ENCODE measurements at places on chromosomes 12 and 14.
A peak's percentile ranks its signal among the peaks of the same experiment; 100 is the strongest.

DNA sequence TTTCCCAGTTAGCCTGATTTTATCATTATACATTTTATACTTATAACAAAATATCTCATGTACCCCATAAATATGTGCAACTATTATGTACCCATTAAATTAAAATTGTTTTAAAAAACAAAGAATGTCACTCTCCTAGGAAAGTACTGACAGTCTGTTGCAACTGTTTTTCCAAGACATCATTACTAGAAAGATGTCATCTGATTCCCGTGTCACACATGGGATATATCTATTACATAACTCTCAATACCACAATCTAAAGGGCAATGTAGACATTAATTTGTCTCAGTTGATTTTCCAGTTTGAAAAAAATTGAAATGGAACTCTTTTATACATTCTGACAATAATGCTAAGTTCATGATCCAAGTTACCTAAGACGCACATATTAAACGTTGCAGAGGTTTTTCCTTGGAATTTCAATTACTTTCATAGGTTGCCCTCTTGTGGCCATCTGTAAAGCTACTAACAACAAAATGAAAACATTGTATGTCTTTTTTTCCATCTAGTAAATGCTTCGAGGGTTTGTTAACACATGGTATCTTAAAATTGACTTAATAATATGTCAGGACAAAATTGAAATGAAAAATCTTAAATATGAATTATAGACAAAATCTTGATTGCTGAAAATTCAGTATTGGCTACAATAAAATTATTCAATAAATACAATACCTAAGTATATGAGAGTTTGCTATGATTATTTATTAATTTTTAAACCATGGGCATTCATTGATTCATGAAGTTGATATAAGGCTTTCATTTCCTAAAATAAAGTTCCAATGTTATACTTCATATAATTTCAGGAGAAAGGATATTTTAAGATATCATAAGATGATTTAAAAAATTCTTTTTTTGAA lies 131.6 kb downstream of the PPFIA2 start:
- DNase-seq: no peak

DNA sequence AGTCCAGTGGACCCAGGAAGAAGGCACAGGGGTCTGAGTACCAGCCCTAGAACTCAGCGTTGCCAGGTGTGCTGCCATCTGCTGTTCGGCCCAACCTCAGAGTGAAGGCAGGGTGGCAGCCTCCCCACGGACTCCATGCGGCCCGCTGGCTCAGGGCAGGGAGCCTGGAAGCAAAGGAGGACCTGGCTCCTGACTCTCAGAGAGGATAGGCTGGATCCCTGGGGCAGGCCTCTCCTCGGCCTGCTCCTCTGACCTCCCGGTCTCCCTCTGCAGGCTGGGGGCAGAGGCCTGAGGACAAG lies 10.1 kb downstream of the MCRS1 start:
- no peak for DNase-seq

DNA sequence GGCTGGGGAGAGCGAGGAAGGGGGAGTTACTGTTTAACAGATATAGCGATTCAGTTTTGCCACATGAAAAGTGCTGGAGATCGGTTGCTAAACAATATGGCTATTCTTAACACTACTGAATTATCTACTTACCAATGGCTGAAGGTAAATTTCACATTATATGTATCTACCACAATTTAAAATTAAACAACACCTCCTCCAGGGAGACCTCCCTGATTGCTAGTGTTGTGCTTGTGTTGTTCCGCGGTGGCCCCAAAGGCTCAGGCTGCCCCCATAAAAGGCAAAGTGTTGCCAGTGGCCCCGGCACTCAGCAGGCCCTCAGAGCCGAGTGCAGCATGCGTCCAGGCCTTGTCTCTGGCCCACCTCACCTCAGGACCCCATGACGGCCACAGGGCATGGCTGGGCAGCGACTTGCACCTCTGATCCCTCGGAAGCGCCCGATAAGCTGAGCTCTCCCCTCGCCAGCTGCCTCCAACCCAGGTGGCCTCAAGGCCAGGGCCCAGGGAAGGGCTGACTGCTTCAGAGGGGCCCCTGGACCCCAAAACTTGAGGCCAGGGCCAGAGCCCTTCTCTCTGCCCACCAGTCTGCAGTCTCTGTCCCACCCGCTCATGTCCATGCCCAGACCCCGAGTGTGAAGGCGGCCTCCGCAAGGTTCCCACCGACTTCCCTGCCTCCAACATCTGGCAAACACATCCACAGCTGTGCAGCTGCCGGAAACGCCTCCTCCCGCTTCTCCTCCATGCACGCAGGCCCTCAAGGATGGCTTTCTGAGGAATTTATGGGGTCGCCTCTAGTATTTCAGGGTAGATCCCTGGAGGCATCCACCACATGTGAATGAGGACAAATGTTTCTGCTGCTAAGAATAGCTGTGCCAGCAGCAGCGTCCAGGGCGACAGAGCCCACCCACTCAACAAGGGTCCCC lies 60.0 kb downstream of the NCOR2 start:
- no peak for DNase-seq

DNA sequence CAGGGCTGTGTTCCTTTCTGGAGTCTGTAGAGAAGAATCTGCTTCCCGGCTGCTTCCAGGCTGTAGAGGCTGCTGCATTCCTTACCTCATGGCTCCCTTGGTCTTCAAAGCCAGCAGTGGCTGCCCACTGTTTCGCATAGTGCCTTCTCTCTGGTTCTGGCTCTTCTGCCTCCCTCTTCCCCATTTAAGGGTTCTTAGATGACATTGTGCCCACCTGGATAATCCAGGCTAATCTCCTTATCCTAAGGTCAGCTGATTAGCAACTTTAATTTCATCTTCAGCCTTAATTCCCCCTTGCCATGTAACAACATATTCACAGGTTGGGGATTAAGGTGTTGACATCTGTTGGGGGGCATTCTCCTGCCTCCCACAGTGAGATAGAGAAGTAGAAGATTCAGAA lies 208.6 kb upstream of the TMTC1 start:
- peak; percentile 55 for DNase-seq

GRCh38 chr12:1047898-1048660 lies 57.1 kb downstream of the ERC1 start:
- DNase-seq: peak; percentile 38

DNA sequence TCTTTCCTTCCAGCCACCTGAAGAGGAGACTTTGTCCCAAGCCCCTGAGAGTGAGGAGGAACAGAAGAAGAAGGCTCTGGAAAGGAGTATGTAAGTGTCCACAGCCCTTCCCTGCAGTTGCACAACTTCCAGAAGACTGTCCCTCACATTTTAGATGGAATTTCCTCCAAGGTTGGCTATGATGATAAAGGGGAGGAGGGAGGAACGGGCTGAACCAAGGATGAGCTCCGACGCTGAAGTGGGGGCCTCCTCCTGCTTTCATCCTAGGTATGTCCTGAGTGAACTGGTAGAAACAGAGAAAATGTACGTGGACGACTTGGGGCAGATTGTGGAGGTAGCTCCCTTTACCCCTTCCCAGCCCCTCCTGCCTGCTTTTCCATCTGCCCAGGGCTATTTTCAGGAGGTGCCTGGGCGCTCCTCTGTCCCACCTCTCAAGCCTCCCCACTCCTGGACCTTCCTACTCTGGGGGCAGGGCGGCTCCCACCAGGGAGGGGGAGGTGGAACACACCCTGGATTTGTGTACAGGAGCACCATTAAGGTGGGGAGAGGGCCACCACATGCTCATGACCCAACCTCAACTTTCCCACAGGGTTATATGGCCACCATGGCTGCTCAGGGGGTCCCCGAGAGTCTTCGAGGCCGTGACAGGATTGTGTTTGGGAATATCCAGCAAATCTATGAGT lies 2.3 kb downstream of the ARHGEF25 start:
- no peak for DNase-seq
